ENCODE measurements at places on chromosomes 2 and 18.

GRCh38 chr2:100105678-100106054 lies 36.7 kb downstream of the AFF3 start:
- no peak for DNase-seq

DNA sequence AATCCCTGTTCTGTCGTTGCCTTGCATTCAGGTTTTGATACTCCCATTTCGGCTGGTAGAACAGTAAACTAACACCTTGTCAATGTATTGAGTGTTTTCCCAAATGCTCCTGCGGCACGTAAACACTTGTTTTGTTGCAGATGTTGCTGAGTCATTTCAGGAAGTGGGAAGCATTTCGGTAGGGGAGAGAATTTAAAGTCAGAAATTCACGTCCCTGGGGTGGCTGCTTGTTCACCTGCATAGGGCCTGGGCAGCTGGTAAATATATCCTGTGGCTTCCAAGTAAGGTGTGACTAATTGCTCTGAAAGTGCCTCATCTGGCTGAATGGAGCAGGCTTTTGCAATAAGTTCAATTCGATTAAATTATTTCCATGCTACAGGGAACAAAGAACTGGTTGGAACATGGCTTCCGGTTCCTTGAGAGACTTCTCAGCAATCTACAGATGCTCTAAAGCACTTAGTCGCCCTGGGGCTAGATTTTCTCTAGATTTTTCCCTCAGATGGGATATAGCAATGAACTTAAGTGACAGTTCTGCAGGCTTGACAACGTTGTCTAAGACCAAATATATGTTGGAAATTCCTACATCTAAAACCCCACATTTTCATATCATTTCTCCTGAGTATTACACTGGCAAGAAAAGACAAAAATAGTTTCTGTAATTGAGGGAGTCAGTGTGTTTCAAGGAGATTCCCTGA lies 5.2 kb downstream of the GALR1 start:
- no peak for DNase-seq

- peak; percentile 24 for DNase-seq
Observed at GRCh38 chr2:238423561-238424312, 3.0 kb upstream of the ASB1 start.

- no peak for DNase-seq
Observed at GRCh38 chr18:69574401-69574800, 173.7 kb downstream of the DOK6 start.

DNA sequence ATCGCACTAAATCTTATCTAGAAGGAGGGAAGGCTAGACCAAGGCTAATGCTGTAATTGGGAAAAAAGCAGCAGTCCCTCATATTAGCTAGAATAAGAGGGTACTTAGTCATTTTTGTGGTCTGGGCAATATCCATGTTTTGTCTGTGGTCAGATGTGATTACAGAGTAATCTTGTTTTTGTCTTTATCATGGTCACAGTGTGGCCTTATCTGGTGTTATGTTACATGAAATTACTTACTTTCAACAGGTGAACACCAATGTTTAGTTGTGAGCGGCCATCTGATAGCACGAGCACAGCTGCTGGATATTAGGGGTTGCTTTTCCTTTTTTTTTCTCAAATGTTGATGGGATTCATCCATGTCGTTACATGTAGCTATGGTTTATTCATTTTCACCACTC lies 23.7 kb upstream of the PLEKHM3 start:
- DNase-seq, result no peak

- no peak for DNase-seq
Observed at GRCh38 chr2:214740867-214741395, 68.6 kb downstream of the BARD1 start.

GRCh38 chr2:97011977-97012569 lies 25.7 kb upstream of the FAM178B start:
- DNase-seq, result peak; percentile 53

DNA sequence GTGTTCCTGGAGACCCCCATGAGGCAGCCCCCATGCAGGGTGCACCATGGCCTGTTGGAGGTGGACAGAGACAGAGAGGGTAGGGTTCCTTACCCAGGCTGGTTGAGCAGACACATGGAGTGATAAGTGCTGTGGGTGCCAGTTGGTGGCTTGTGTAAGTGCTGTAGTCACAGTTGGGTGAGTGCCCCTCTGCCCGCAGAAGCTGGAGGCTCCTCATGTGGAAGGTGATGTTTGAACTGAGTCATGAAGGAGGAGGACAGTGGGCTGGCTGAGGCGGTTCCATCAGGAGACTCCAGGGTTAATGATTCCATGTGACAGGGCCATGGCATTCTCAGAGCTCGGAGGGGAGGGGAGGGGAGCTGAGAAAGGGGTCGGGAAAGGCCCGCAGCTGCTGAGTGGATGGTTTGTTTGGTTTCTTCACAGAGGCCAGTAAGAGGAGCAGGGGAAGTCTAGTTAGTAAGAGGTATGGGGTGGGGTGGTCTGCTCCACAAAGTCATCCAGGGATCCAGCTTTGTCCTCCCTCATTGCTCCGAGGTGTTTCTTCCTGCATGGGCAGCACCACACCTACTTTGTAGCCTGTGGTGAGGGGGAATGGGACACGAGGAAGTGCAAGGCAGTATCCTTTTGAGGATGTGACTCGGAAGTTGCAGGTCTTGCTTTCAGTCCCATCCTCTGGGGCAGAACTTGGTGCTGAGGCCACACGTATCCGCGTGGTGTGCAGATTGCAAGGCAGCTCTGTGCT lies 13.6 kb downstream of the IMPA2 start:
- no peak for DNase-seq
